Activated gamma-delta T cell (primary cell): ENCODE measurements at places on chromosomes 16 and 17.

DNA sequence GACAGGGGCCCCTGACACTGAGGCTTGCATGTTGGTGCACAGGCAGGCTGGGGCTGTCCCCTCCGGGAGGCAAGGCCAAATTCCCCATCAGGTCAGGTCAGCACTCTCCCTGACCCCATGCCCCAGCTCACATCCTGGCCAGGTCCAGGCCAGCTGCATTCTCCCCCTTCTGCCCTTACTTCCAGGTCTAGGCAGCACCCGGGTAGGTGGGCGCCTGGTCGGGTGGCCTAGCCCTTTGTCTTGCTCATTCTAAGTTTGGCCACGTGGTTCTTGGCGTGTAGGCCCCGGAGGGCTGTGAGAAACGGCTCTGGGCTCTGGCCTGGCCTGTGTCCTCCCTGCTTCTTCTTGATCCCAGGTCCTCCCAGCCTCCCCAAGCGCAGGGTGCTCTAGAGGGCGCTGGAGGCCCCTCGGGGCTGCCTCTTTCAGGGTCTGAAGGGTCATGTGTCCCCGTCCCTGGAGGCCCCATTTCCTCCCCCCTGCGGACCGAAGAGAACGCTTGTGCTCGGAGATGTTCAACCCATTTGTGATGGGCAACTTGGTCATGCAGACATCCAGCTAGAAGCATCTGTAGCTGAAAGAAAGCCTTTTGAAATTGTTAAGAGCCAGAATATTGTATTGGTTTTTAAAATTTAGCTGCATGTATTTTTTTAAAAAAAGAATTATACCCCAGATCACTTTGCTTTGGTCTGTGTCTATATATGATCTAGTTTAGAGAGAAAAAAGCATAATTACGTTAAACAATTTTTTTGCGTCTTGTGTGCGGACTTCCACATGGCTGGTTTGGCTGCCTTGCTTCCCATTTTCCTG is 6.7 kb downstream of the BAHCC1 start:
- DNase-seq = no peak

- DNase-seq = no peak
Observed at GRCh38 chr16:87541147-87541871, 48.5 kb upstream of the ZCCHC14 start.

GRCh38 chr17:78802008-78802407 is 19.9 kb upstream of the CYTH1 start:
- no peak for DNase-seq

- DNase-seq = no peak
Observed at GRCh38 chr16:58885528-58886170, 151.5 kb upstream of the GOT2 start.

GRCh38 chr16:56921571-56921970 is 10.4 kb upstream of the HERPUD1 start:
- no peak for DNase-seq

GRCh38 chr17:2916461-2916860 is 120.2 kb downstream of the RAP1GAP2 start:
- no peak for DNase-seq

GRCh38 chr17:39981207-39981741 is 667 bp downstream of the PSMD3 start:
- DNase-seq = no peak

- no peak for DNase-seq
Observed at GRCh38 chr17:74181341-74181740, 22.1 kb upstream of the RPL38 start.

DNA sequence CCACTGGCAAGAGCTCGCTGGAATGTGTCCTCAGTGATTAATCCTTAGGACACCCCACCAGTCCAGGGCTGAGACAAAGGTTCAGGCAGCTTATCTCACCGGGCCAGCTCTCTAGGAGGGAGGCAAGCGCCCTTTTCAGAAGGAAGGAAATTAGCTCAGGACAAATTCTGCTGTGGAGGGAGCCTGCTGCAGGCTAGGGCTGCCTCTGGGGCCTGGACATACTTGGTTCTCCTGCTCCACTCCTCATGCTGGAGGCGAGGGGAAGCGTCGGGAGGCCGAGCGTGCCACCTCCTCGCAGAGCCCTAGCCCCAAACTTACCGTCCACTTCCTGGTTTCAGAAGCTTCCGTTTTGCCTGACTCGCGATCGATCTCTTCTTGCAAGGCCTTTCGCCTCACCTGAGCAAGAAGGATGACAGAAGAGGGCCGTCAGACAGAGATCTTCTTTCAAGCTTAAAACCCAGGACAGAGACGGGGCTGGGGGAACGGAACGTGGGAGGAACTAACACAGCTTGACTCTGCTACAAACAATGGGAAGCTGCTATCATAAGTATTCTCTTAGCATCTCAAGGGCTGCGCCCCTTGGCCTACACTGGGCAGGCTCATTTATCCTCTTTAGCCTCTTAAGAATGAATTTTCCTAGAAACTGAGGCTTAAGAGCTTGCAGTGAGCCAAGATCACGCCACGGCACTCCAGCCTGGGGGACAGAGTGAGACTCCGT is 7.7 kb downstream of the KNOP1 start:
- DNase-seq = no peak

DNA sequence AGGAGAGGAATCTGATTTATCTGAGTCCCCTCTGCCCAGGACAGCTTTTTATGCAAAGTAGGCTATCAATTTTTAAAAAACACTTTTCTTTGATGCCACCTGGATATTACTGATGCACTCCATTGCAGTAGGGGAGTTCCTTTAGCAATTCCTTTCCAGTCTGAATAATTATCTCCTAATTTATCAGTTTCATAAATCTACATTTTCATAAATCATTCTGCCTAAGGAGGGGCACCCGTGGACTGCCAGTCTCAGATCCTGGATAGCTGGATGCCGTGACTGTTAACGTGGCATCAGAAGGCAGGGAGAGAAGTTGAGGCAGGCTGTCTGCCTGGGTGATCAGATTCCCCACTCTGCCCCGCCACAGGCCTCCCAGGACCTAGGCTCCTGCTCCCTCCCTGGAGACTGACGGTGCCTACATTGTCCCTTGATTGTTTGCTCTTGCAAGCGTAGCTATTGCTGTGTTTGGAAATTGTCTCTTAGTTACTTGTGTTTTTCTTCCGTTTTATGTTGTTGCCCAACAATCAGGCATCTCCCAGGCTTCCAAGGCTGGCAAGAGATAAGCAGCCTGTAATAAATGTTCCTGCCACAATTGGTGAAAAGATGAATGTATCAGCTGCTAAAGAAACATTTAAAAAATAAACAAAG is 75.2 kb downstream of the KATNIP start:
- no peak for DNase-seq

GRCh38 chr17:27318633-27319032 is 24.7 kb downstream of the WSB1 start:
- DNase-seq = no peak

- no peak for DNase-seq
Observed at GRCh38 chr17:29918922-29919856, 10.8 kb downstream of the SSH2 start.

DNA sequence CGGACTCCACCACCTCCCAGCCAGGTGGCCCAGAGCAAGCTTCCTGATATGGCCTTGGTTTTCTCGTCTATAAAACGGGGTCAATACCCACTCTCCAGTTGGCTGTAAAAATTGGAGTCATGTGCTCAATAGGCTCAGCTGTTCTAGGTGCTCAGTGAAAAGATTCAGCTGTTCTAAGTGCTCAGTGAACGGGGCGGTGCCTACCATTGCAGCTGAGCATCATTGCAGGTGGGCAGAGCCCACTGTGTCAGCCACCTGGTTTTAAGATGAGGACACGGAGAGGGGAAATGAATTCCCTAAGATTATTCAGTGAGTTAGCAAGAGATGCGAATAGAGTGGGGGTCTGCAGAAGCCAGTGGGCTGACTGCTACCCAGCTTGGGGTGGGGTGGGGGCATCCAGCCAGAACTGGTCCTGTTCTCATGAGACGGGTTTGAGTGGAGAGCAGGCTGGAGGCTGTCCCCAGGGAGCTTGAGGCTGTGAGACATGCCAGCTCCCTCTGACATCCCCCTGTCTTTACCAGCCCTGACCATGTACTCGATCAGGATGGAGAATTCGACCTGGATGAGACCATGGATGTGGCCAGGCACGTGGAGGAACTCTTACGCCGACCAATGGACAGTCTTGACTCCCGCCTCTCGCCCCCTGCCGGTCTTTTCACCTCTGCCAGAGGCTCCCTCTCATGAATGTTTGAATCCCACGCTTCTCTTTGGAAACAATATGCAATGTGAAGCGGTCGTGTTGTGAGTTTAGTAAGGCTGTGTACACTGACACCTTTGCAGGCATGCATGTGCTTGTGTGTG is 21.9 kb downstream of the STAT5A start:
- no peak for DNase-seq

GRCh38 chr17:80650751-80651518 is 106.3 kb downstream of the RPTOR start:
- DNase-seq = no peak

DNA sequence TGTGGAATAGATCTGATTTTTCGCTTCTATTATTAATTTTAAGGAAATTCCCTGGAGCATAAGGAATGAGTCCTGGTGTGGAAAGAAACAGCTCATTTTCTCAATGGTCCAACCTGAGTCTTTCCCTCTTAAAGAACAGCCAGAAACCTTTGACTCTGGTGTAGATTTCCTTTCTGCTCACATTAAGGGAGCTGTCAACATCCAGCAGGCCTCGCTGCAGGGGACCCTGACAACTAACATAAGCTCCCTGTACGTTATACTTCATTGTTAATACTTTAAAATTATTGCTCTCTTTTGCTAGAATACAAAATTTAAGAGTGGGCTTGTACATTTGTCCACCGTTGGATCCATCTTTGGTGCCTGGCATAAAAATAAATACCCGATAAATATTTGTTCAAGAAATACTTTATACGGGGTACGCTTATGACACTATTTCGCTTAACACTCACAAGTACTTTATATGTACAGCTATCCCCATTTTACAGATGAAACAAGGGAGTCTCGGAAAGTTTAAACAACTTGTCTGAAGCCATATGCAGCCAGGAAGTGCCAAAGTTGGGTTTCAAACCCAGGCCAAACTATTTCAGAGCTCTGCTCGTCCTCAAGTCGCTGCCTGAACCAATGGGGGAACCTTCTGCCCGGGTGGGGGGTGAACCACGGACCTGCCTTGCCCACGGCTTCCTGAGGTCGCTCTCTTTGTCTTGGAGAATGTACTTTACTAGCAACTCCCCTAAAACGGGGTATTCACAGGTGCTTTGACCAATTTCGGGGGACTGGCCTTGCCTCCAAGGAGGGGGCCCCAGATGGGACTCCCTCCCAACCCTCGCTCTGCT is 611 bp downstream of the SMARCE1 start:
- no peak for DNase-seq

DNA sequence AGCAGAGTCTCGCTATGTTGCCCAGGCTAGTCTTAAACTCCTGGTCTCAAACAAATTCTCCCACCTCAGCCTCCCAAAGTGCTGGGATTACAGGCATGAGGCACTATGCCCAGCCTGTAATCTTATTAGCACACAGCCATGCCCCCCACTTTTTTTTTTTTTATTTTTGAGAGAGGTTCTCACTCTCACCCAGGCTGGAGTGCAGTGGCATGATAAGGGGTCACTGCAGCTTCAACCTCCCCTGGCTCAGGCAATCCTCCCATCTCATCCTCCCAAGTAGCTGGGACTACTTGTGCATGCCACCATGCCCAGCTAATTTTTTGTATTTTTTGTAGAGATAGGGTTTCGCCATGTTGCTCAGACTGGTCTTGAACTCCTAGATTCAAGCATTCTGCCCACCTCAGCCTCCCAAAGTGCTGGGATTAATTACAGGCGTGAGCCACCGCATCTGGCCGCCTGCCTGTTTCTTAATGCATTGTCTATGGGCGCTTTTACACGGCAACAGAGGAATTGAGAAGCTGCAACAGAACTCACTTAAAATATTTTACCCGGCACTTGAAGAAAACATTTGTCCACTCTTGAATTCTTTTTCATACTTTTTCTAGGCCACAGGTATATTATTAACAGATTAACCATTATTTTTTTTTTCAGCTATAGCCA is 8.8 kb upstream of the CEP20 start:
- DNase-seq = no peak
